H9 (cell line): ENCODE measurements at places on chromosomes 3 and 15. TPM values are rescaled to one million over a fixed set of nuclear protein-coding genes. Genes with fewer than 3 reads are reported as not detected.

DNA sequence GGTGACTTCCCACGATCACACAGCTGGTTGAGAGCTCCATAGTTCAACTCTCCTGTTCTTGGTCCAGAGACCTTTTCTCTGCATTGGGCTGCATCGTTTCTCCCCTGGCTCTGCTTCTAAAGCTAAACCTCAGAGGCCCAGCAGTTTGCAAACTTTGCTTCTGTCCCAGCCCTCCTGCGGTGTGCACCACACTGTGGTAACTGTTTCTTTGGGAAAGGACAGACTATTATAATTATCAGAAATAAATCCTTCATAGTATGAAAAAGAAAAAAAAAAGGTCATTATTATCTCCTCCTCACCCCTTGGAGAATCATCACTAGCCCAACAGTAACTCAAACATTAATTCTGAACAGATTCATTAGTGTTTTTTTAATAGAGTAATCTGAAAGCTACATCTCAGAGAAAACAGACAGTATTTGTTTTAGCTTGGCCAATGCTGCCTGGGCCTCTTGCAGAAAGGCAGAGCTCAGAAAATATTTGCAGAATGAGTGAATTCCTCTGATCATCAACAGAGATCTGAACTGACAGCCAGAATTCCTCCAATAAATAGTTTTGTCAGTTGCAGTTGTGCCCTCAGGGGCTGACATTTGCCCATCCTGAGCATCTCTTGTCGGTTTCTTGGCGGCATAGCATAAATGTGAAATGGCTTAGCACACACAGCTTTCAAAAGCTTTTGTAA, 52.9 kb downstream of the BFSP2 start:
- no peak overlapping the region for H3K27ac ChIP-seq
- no peak overlapping the region for H3K4me3 ChIP-seq
- H3K36me3 ChIP-seq: no peaks in the 10 kb centered on the region
- H3K4me1 ChIP-seq: no peaks in the 10 kb centered on the region
- no peak for DNase-seq

DNA sequence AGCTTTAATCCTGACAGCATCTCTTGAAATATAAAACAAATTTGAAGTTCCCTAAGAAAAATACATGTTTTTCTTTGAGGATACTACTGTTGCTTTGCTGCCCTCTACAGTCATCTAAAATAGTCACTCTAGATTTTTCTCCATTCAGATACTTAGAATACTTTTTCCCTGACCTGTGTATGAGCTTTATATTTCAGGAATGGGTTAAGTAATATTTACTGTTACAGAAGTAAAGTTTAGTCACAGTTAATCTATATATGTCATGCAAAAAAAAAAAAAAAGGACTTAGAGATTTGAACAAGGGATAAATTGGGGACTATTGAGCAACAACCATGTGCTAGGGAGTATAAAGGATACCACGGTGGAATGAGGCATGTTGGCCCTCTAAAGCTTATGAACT, 8.8 kb downstream of the NECTIN3 start:
- H3K36me3 ChIP-seq: no peaks in the 10 kb centered on the region
- DNase-seq: no peak
- no peak overlapping the region for H3K27ac ChIP-seq
- no peaks in the 10 kb centered on the region for H3K27me3 ChIP-seq

GRCh38 chr3:61914276-61914675, 352.9 kb downstream of the PTPRG start:
- peaks cover 12% of the 10 kb centered on the region; the same call in 1 of the 2 replicates for H3K4me1 ChIP-seq
- H3K27ac ChIP-seq: no peak overlapping the region
- no peaks in the 10 kb centered on the region for H3K36me3 ChIP-seq
- DNase-seq: no peak
- no peak overlapping the region for H3K4me3 ChIP-seq

GRCh38 chr3:123559040-123559861, 25.6 kb downstream of the HACD2 start:
- H3K4me1 ChIP-seq: no peaks in the 10 kb centered on the region
- peaks cover 33% of the 10 kb centered on the region for H3K36me3 ChIP-seq
- no peaks in the 10 kb centered on the region for H3K27me3 ChIP-seq
- no peak overlapping the region for H3K4me3 ChIP-seq
- no peak for DNase-seq

GRCh38 chr15:89502867-89503595, 6.6 kb upstream of the RHCG start:
- H3K4me1 ChIP-seq: no peaks in the 10 kb centered on the region
- H3K27me3 ChIP-seq: no peaks in the 10 kb centered on the region
- no peak overlapping the region for H3K4me3 ChIP-seq

DNA sequence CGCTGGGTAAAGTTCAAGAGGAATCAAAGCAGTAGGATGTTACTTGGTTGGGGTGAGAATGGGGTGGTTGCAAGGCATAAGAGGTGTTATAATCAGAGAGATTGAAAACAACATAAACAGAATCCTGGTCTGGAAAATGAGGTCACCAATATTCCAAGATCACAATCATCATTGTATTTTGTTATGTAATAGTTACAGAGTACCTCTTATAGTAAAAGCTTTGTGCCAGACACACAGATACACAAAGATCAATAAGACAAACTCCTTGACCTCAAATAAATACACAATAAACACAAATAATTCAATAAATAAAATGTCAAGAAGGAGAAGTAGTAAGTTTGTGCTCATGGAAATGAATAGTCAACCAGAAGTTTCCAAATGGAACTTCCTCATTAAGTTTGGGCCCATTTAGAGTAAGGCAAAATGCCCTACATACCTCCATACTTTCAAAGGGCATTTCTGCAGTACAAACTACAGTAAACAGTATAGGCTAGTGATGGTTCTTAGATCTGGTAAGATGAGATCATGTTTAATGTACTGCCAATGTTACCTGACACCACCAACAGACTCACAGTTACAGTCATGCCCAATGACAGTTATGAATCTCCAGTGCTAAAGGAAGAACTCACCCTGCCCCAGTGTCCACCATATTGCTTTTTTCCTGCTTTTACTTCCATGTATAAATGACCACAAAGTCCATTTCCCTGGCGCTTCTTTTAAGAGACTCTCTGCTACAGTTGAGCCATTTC, 93.4 kb downstream of the KCNMB2 start:
- no peak overlapping the region for H3K4me3 ChIP-seq
- DNase-seq: no peak
- no peaks in the 10 kb centered on the region for H3K4me1 ChIP-seq
- H3K27me3 ChIP-seq: no peaks in the 10 kb centered on the region
- H3K36me3 ChIP-seq: peaks cover 5% of the 10 kb centered on the region; the same call in 2 of the 3 replicates

DNA sequence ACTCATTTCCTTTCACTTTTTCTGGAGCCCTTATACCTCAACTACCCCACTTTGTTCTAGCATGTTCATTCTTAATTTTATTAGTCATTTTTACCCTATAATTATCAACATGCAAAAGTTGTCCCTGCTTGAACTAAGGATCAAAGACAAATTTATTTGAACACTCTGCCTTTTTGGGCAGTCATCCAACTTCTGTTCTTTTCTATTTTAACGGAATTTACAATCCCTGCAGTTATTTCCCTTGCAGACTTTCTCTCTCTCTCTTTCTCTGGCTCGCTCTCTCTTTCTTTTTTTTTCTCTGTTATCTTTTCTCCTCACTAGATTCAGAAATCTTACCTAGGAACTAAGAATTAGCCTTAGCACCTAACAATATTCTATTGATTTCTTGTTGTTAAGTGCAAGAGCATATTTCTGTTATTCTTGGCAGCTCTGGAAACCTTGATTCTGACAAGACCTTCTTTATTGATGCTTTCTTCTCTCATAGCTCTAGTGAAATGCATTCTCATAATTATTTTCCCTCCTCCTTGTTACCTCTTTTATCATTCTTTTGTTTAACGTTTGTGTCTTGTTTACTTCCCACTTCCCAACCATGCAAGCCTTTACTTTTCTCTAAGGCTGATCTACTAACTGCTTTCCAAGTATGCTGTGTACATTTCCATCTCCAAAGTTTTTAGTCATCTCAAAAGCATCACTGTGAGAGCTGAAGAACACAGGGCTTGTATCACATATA, 951.6 kb downstream of the DIPK2A start:
- H3K4me1 ChIP-seq: no peaks in the 10 kb centered on the region
- H3K4me3 ChIP-seq: no peak overlapping the region
- no peaks in the 10 kb centered on the region for H3K27me3 ChIP-seq

- H3K27ac ChIP-seq: no peak overlapping the region
- H3K36me3 ChIP-seq: no peaks in the 10 kb centered on the region
Observed at GRCh38 chr15:76512971-76513370, 176.4 kb downstream of the ISL2 start.

DNA sequence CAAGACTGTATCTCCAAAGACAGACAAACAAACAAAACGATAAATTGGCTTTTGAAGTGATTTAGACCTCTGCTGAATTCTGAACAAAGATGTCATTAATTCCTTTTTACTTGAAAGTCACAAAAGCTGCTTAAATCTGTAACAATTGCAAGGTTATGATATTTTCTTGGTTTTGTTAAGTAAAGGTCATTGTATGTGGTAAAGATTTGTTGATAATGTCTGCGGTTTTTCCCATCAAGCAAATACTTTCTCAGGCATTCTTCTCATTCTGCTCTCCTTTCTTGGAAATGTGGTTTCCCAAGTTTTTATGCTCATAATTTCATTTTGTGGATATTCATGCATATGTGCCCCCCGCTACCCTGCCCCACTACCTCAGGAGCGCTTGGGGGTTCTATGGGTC, 116.5 kb downstream of the SLMAP start:
- peaks cover 3% of the 10 kb centered on the region; the same call in 2 of the 3 replicates for H3K36me3 ChIP-seq
- H3K4me1 ChIP-seq: no peaks in the 10 kb centered on the region
- DNase-seq: no peak
- H3K27me3 ChIP-seq: no peaks in the 10 kb centered on the region
- H3K27ac ChIP-seq: no peak overlapping the region
- H3K4me3 ChIP-seq: no peak overlapping the region

- peaks cover 5% of the 10 kb centered on the region; the same call in 2 of the 3 replicates for H3K36me3 ChIP-seq
- no peaks in the 10 kb centered on the region for H3K4me1 ChIP-seq
- H3K27ac ChIP-seq: no peak overlapping the region
- no peak overlapping the region for H3K4me3 ChIP-seq
Observed at GRCh38 chr3:178067721-178068120, 468.5 kb upstream of the KCNMB2 start.

GRCh38 chr15:56232058-56232457, 11.6 kb downstream of the RFX7 start:
- H3K4me3 ChIP-seq: no peak overlapping the region
- no peaks in the 10 kb centered on the region for H3K27me3 ChIP-seq
- H3K36me3 ChIP-seq: peaks cover 77% of the 10 kb centered on the region
- no peaks in the 10 kb centered on the region for H3K4me1 ChIP-seq

DNA sequence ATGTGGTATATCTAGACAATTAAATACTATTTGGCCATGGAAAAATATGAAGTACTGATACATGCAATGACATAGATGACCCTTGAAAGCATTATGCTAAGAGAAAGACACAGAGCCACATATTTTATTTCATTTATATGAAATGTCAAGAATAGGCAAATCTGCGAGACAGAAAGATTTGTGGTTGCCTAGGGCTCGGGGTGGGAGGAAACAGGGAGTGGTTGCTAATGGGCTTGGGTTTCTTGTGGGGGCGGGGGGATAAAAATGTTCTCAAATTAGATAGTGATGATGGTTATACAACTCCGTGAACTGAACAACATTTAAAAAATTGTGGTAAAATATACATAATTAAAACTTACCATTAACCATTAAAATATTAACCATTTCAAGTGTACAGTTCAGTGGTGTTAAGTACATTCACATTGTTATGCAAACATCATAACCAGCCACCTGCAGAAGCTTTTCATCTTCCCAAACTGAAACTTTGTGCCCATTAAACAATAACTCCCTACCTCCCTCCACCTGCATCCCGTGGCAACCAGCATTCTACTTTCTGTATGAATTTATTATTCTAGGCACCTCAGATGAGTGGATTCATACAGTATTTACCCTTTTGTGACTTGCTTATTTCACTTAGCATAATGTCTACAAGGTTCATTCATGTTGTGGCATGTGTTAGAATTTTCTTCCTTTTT, 24.3 kb upstream of the ANP32A start:
- no peak overlapping the region for H3K4me3 ChIP-seq
- no peaks in the 10 kb centered on the region for H3K36me3 ChIP-seq
- H3K4me1 ChIP-seq: no peaks in the 10 kb centered on the region
- H3K27ac ChIP-seq: no peak overlapping the region

GRCh38 chr3:73073091-73073707, 11.7 kb downstream of the EBLN2 start:
- no peak for DNase-seq
- peaks cover 6% of the 10 kb centered on the region; the same call in 1 of the 2 replicates for H3K4me1 ChIP-seq
- H3K36me3 ChIP-seq: no peaks in the 10 kb centered on the region
- no peaks in the 10 kb centered on the region for H3K27me3 ChIP-seq
- H3K27ac ChIP-seq: no peak overlapping the region

- H3K4me1 ChIP-seq: no peaks in the 10 kb centered on the region
- peaks cover under 1% of the 10 kb centered on the region; the same call in 1 of the 2 replicates for H3K36me3 ChIP-seq
- H3K27me3 ChIP-seq: no peaks in the 10 kb centered on the region
- no peak overlapping the region for H3K27ac ChIP-seq
- H3K4me3 ChIP-seq: no peak overlapping the region
Observed at GRCh38 chr3:115487968-115488367, 135.3 kb upstream of the GAP43 start.

- no peak for DNase-seq
- no peaks in the 10 kb centered on the region for H3K4me1 ChIP-seq
- no peaks in the 10 kb centered on the region for H3K27me3 ChIP-seq
- H3K4me3 ChIP-seq: no peak overlapping the region
Observed at GRCh38 chr3:144177649-144178048, 206.0 kb downstream of the DIPK2A start.

GRCh38 chr3:104909721-104910120, 457.0 kb upstream of the ALCAM start:
- H3K27me3 ChIP-seq: no peaks in the 10 kb centered on the region
- H3K4me1 ChIP-seq: peaks cover 4% of the 10 kb centered on the region; the same call in 1 of the 2 replicates
- no peak overlapping the region for H3K27ac ChIP-seq
- DNase-seq: no peak
- peaks cover 8% of the 10 kb centered on the region; the same call in 2 of the 3 replicates for H3K36me3 ChIP-seq

DNA sequence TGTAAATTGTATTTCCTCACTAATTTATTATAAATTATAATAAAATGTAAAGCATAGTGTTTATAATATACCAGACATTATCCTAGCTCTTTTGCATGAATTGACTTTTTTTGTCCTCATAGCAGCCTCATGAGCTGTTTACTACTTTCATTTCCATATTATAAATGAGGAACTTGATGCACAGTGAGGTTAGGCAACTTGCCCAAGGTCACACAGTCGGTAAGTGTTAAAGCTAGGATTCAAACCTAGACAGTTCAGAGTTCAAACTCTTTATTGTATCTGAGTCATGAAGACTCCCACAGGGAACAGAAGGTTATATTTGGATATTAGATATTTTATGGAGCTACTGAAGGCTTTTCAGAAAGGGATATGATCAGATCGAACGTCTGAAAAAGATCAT, 322.2 kb upstream of the SATB1 start:
- no peaks in the 10 kb centered on the region for H3K4me1 ChIP-seq
- H3K36me3 ChIP-seq: no peaks in the 10 kb centered on the region
- no peak overlapping the region for H3K4me3 ChIP-seq
- DNase-seq: no peak
- no peaks in the 10 kb centered on the region for H3K27me3 ChIP-seq

Gene GPR27
- total RNA-seq: 15.5 and 17.7 TPM in 2 replicates

Gene CPLX3
- total RNA-seq: not detected in 2 replicates

Gene MME
- total RNA-seq: 14.6 and 16.4 TPM in 2 replicates

Gene ZCWPW2
- 0.31 and 0.35 TPM in 2 replicates for total RNA-seq

Gene C2CD4A
- not detected in 2 replicates for total RNA-seq
